Motor neuron (in vitro differentiated cells): ENCODE measurements at places on chromosomes 1 and 21. TPM values are rescaled to one million over a fixed set of nuclear protein-coding genes. Genes with fewer than 3 reads are reported as not detected.

DNA sequence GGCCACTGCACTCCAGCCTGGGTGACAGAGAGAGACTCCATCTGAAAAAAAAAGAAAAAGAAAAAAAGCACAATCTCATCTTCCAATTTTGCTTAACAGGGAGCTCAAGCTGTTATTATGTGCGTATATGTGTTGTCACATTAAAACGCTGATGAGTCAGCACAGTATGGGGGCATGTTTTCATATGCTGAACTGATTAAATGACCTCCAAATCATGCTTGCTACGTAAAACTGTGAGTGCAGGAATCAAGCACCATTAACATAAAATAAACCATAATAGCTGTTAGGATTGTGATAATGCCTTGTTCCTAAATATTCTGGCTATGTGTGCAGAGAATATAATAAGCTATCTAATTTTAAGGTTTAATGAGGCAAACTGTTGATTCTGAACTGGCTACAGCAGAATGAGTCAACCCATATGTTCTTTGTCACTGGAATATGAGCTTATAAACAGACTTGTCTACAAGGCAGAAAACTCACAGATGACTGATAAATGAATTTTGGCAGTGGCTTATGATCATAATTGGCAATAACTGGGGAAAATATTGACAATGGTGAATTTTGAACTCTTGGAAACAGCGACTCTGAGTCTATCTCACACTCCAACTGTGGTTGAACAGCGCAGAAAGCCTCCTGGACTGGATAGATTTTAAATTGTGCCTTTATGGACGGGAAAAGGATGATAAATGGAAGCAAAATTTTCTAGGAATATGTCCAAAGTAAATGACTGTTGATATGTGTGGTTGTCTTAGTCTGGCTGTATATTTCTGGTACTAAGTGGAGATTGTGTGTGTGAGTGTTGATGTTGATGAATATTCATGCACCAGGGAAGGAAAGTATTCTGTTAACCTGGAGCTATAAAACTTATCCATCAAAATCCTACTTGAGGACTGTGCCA, 75.5 kb downstream of the VCAM1 start:
- ATAC-seq = peak; percentile 39

DNA sequence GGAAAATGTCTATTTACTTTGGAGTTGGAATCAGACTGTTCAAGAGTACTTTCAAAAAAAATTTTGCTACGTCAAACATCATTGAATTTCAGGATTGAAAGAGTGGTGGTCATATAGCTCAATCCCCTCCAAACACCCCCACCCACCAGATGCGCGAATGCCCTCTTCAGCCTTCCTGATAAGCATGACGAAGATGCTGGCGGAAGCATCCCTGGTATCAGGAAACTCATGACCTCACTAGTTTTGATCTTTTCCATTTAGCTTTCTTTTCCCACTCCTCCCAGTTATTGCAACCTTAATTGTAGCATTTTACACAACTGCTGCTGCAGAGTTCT, 104.4 kb downstream of the LEPR start:
- no peak for ATAC-seq

DNA sequence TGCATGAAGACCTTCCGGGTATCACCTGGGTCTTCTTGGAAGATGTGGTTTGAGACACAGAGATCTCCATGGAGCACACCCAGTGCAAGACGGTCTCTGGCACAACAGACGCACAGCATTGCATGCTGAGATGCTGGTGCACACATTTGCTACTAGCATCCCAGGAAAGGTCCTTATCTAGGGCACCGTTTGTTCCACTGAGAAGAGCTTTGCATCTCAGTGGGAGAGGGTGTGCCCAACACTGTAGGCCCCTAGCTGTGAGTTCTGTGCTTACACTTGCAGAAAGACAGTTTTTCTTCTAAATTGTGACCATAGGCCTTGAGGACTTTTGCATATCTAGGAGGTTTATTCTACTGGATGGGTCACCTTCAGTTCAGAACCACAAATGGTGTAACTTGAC, 554.1 kb downstream of the MATN1 start:
- ATAC-seq = no peak

DNA sequence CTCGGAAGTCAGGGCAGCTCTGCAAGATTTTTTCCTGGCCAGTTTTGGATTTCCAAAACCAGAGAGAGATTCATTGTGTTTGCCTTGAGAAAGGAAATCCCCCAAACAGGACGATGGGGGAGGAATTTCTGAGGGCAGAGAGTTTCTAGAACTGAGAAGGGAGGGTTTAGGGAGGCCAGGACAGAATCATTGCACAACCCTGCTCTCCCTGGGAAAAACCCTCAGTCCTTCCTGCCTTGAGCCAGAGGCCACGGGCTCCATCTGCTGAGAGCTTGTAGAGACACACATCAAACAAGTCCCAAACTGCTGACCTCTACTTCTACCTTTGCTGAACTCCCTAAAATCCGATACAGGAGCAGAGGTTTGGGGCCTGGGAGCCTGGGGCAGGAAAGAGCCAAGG, 99.7 kb downstream of the NMNAT2 start:
- ATAC-seq = peak; percentile 66

GRCh38 chr1:152440635-152441471, 26.8 kb upstream of the CRNN start:
- ATAC-seq = no peak

DNA sequence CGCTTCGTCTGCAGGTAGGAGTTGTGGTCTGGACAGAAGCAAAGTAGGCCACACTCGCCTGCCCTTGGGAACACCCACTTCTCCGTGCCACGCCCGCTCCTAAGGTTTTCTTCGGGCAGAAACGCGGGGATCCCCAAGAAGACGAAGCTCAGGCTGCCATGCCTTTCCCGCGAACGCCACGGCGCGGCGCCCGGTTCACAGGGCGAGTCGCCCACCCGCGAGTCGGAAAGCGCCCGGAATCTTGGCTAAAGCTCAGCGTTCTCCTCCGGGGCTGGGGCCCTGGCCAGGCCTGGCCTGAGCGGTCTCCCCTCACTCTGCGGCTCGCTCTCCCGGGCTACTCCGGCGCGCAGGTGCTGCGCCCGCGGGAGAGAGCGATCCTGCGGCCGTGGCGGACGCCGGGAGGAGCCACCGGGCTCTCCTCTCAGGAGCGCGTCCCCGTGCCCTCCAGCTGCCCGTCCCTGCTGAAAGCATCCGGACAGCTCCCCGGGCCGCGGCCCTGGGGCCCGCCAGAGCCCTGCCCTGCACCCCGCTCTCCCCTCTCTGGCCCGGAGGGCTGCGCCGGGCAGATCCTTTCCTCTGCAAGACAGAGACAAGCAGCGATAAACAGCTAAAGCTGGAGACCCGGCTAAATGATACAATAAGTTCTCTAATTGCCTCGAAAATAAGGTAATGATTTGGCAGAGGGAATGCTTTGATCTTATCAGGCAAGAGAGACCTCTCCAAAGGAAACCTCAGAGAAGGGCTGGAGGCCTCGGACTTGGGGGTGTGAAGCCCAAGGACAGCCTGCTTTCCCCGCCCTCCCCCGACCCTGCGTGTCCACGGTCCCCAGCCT, 6.7 kb upstream of the WNT2B start:
- peak; percentile 87 for ATAC-seq

DNA sequence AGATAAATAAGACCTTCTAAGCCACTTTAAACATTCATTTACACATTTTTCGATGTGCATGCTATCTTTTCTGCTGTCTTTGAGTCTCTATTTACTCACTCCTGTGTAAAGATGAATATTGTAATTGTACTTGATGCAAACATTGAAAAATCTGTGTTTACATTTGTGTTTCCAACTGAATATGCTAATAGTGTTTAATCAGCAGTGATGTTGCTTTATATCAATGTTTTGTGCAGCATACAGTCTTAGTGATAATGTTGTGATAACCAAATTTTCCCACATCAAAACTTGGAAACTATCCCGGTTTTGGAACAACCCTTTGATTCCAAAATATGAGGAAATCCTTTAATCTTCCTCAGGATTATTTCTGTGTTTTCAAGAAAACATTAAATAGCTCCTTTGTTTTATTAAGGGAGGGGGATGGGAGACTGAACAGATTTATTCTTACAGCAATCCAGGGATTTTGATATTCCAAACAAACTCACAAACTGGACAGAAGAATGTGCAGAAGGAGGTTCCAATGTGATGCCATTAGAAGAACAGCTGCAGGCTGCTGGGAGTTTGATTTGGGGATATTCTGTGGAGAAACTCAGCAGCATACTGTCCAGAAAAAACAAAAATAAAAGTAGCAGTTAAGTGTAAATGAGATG, 248.0 kb downstream of the S1PR1 start:
- peak; percentile 82 for ATAC-seq

DNA sequence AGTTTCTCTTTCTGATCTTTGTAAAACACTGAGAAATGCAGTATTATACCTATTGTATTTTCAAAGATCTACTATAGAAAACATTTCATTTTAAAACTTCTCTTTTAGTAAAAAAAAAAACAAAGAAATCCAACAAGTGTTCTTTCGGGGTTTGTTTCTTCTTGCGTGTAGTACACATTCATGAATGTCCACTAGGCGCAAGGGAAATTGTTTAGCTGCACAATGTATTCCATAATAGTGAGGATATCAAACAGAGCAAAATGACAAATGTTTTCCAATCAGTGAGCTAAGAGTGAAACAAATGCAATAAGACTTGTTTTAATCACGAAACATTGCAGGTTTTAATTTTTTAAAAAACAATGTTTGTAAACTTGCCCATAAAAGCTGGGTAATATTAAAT, 68.6 kb downstream of the LHX8 start:
- ATAC-seq = no peak

The KRTAP10-4 gene
- 0.16 TPM in 1 of 2 replicates, not detected in the other for total RNA-seq

The ARHGAP30 gene
- total RNA-seq = 0.87 and 1.4 TPM in 2 replicates

DNA sequence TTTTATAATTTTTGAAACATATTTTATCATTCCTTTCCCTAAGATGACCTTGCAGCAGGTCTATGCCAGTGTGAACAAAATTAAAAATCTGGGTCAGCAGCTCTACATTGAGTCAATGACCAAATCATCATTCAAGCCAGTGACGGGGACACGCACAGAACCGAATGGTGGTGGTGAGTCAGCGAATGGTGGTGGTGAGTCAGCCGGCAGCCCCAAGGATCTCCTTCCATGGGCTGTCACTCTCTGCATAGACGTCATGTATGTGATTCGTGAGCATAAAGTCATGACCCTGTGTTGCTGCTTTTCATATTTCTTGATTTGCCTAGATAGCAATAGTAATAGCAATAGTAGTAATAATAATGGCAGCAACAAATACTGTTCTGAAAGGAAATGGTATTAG, 26.3 kb downstream of the PER3 start:
- peak; percentile 100 for ATAC-seq

The CD52 gene
- total RNA-seq = 0.49 TPM in 1 of 2 replicates, not detected in the other

- peak; percentile 86 for ATAC-seq
Measured at GRCh38 chr1:47468709-47469389, 31.0 kb downstream of the FOXD2 start.

The AMY1C gene
- total RNA-seq = not detected in 2 replicates

DNA sequence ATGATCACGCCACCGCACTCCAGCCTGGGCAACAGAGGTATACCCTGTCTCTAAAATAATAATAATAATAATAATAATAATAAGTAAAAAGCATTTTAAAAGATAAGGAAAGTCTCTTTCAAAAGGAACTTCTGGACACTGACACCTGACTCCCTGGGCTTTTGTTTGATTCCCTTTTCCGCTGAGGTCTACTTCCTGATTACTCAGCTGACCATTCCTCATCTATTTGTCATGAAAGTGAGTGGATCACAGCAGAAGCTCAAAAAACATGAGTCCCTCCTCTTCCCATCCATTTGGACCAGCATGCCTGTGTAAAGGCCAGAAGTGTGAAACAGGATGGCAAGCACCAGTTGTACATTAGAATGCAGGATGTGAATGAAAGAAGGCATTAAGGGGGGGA, 61.1 kb upstream of the FBXO28 start:
- ATAC-seq = no peak

The AMY1A gene
- not detected in 2 replicates for total RNA-seq

DNA sequence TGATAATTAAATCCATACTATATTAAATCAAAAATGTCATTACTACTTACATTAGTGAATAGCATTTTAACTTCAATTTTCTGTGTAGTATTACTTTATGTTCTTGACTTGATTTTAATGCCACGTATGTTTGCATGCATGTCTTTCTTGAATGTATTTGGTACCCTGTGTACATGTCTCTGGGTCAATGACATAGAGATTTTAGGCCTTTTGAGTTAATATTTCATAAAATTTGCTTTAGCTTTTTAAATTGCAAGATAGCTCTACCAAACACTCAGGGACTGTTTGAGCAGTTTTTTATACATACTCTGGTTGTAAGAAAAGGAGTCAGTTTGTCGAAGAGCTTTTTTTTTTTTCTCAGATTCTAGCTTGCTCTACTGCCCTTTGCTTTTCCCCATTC, 1.5 kb downstream of the MLLT11 start:
- no peak for ATAC-seq

GRCh38 chr1:200245473-200245872, 164.4 kb downstream of the ZNF281 start:
- ATAC-seq = no peak

- peak; percentile 27 for ATAC-seq
Measured at GRCh38 chr1:155064111-155064831, 731 bp downstream of the EFNA4 start.

- peak; percentile 7 for ATAC-seq
Measured at GRCh38 chr1:153728305-153729066, 636 bp downstream of the INTS3 start.

DNA sequence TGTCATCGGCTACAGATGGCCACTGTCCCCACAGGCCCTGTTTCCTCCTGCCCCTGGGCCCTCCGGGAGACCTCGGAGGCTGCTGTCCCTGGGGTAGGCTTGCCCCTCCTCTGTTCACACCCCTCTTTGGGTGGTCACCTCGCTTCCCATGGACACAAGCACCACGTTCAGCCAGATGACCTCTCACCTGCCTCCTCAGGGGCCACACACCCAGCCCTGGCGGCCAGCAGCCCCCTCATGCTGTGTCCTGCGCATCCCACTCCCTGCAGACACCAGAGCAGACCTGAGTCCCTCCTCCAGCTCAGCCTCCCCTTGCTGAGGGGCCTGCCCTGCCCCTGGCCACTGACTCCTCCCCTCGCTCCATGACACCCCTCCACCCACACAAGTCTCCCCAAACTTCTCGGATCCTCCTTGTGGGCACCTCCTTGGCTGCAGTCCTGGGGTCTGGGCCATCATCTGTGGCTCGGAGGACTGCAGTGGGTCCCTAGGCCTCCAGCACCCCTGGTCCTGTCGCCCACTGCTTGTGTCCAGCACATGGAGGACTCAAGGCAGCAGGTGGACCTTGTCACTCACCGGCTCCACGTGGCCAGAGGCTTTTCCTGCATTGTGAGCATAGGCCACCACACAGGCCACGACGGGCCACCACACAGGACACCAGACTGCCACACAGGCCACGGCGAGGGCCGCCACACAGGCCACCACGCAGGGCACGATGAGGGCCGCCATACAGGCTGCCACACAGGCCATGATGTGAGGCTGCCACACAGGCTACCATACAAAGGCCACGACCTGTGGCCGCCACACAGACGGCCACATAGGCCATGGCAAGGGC, 51.1 kb downstream of the MORN1 start:
- no peak for ATAC-seq

The DYNLT4 gene
- total RNA-seq = 0.82 and 1.5 TPM in 2 replicates
